Effector CD4-positive, alpha-beta T cell (primary cell): ENCODE measurements at places on chromosomes 12 and 14.

GRCh38 chr12:117067638-117068037, 31.6 kb downstream of the TESC start:
- DNase-seq: no peak

DNA sequence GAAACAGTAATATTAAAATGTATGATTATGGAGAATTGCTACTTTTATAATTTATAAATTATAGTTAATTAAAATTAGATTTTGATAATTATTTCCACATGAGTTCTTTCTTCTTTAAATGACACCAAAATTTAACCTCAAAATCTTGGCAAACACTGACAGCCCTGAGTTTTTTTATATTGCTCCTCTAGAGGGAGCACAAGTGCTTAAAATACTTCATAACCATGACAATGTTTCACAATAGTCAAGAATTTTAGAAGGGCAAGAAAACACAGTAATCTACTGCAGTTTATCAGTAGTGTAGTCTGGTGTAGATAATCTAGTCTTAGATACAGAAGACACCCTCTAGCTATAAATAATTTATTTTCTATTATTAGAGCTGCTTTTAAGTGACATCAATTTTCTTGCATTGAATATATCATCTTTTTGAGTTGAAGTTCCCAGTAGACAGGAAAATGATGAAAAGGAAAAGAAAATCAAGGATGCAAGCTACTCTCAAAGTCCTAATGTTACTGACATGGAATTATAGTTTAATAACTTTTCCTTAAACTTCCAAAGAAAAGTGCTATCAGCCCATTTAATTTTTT, 14.3 kb upstream of the PTGER2 start:
- DNase-seq: no peak

- no peak for DNase-seq
Observed at GRCh38 chr14:30337456-30337855, 221.5 kb upstream of the G2E3 start.

- DNase-seq: no peak
Observed at GRCh38 chr12:86193931-86194330, 62.3 kb downstream of the MGAT4C start.

GRCh38 chr12:55720894-55721444, 776 bp downstream of the RDH5 start:
- no peak for DNase-seq

DNA sequence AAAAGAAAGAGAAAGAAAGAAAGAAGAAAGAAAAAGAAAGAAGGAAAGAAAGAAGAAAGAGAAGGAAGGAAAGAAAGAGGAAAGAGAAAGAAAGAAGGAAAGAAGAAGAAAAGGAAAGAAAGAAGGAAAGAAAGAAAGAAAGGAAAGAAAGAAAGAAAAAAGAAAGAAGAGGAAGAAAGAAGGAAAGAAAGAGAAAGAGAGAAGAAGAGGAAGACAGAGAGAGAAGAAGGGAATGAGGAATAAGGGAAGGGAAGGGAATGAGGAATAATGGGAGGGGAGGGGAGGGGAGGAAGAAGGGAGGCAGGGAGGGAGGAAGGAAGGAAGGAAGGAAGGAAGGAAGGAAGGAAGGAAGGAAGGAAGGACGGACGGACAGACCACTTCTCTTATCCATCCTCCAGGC, 246.9 kb downstream of the ADAMTS20 start:
- DNase-seq: no peak

GRCh38 chr14:62056789-62057188, 294.6 kb downstream of the SNAPC1 start:
- no peak for DNase-seq

- no peak for DNase-seq
Observed at GRCh38 chr14:105417690-105418121, 1.9 kb upstream of the MTA1 start.
